ENCODE measurements at places on chromosomes 11 and 22.

DNA sequence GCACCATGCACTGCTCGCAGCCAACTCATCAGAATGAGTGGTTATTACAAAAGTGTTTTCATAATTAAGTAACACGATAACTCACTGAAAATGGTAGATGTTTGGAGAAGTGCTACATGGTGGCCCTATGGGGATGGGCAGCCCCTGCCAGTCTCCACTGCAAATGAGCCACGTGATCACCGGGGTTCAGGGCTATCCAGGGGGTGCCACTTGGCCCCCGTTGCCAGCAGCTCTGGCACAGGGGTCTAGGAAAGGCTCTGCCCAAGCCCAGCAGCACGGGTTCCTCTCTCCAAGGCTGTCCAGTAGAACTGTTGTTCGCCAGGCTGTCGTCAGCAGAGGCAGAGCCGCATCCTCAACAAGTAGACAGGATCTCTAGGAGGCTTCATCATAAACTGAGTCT lies 382.1 kb upstream of the B3GAT1 start:
- no peak for DNase-seq

DNA sequence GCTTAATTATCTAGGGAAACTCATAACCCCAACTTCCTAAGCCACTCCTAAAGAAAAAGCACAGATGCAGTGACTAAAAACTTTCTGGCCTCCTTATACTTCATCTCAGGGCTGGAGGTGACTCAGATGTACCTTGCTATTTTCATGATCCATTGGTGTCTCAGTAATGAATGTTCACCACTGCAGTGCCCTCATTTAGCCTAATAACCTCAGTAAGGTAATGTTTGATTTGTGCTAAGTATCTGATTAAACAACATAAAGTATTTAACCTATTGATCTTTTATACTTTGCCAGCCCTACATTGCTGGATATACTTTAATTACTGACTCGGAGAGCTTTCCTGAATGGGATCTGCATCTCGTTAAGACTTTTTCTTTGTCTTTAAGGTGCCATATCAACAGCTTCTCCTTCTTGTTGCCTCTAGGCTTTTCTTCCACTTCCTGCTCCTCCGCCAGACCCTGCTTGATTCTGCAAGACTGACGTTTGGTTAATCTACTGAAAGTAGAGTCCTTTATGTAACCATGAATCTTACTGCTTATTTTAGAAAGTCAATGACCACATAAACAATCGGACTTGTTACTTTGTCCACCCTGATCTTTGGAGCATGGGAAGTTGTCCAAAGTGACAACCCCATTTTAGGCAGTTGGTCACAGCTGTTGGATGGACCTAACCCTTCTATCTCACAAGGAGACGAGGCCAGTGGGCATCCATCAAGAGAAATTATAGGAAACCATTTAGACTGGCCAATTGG lies 303.0 kb downstream of the ST3GAL4 start:
- DNase-seq, result no peak

DNA sequence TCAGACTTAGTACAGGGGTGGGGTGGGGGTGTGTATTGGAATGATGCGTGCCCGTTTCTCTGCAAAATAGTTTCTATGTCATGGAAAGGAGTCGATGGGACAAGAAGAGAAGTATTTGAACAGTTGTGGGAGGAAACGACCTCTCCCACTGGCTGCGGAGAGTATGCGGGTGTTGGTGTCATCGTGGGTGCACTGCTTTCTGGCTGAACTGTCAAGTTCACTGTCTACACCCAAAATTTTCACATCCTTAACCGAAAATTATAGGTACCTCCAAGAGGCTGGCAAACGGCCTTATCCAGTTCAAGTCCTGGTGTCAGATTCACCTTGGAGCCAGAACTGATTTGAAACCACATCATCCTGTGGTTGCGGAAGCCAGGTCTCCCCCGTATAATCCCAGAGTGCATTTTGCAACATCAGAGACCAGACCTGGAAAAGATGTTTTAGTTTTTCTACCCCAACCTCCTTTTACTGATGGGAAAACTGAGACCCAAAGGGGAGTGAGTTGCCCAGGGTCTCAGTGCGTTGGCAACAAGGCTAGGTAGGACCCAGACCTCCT lies 497 bp upstream of the SSRP1 start:
- no peak for DNase-seq

- no peak for DNase-seq
These were observed 139.7 kb downstream of the NAV2 start for GRCh38 chr11:19852288-19852687.

- DNase-seq, result no peak
These were observed 212.8 kb downstream of the TENM4 start for GRCh38 chr11:79227767-79228755.

Data from RWPE2 (cell line).